ENCODE measurements at places on chromosomes 7 and 10.

DNA sequence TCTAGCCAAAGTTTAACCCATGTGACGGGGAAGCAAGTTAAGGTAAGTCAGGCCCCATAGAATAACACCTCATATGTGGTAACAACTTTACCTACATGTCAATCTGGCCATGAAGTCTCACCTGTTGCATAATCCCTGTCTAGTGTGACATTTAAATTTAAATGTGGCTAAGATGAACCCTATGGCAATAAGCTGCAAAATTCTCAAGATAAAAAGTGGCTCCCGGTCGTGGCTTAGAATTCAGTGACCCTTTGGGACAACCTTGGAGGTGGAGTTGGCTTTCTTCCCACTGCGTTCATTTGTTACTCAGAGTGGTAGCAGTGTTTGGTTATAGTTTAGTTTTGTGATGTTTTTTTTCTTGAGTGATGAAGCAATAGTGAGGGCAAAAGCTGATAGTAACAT is 90.6 kb downstream of the ARID5B start:
- DNase-seq = no peak

GRCh38 chr10:58152673-58153263 is 114.9 kb downstream of the IPMK start:
- DNase-seq = peak; percentile 9

- no peak for DNase-seq
Observed at GRCh38 chr10:129870961-129871621, 93.0 kb downstream of the EBF3 start.

GRCh38 chr10:80582286-80582960 is 44.7 kb downstream of the SH2D4B start:
- no peak for DNase-seq

- DNase-seq = no peak
Observed at GRCh38 chr7:113197274-113197673, 78.9 kb upstream of the SMIM30 start.

DNA sequence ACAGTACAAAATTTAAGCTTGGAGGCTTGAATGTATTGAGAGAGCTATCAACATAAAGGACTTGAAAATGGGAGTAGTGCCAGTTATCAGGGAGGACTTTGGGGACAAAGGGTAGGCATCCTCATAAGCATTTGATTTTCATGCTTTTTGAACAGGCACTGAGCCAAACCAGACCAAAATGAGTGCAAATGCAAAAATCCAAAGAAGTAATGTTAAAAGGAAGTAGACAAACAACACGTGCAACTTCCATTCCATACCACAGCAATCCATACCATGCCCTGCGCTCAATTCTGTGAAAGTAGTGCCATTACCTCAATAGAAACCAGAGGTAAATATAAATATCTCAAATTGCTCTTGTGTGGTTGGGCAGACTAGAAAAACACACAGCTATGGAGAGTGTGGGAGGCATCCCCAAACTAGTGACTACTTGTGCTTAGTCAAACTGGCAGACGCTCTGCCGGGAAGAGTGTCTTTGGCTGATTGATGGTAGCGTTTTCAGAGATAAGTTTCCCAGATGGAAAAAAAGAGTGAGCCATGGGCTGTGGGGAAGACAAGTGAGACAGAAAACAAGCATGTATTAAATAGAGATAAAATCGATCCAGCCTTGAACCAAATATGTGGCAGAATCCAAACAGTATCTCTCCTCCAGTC is 161.5 kb downstream of the CREB5 start:
- DNase-seq = no peak

- DNase-seq = no peak
Observed at GRCh38 chr7:72028267-72028666, 383.9 kb downstream of the CALN1 start.

DNA sequence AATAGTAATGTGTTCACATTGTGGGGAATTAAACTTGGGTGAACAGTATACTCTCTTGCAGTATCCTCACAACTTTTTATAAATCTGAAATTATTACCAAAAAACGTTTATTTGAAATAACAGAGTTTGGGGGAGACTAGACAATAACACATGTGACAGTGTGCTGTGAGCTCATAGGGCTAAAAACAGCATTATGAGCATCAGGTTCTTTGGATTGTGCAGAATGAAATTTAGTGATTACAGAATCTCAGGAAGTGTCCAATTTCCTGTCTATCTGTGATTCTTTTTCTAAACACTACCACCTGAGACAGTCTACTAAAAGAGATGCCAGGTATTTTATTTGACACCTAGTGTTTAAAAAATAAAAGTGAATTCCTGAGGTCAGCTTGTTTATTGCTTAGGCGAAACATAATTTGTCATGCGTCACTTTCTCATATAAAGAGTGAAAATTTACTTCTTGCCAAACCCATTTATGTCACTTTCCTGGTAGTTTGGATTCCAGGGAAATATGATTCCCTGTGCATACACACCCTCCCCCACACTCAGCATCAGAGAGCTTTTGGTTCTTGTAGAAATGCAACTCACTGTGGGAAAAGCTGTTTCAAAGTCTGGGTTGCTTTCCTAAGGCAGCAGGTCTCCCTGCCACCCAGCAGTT is 71.2 kb downstream of the AOAH start:
- no peak for DNase-seq

DNA sequence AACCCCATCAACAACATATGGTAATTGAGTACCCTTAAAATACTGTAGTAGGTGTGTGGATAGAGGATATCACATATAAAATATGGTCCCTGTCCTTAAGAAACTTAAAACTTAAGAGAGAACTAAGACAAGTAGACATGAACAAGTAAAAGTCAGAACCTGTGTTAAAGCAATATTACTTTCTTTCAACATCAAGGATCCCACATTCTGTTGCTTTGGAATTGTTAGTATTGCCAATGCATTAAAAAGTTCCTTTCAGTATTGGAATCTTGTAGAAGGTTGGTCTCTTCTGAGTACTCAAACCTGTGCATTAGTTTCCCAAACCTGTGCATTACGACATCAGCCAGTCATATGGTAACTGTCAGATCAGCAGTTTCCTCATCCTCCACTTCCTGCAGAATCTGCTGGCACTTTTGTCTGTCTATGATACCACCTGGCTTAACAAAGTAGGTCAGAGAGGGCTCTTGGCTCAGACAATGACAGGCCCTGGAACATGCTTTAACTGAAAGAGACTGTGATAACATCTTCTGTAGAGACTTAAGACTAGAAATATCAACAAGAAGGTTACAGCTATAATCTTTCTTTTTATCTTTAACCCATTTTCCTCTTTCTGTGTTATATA is 56.5 kb downstream of the CCDC71L start:
- DNase-seq = no peak

DNA sequence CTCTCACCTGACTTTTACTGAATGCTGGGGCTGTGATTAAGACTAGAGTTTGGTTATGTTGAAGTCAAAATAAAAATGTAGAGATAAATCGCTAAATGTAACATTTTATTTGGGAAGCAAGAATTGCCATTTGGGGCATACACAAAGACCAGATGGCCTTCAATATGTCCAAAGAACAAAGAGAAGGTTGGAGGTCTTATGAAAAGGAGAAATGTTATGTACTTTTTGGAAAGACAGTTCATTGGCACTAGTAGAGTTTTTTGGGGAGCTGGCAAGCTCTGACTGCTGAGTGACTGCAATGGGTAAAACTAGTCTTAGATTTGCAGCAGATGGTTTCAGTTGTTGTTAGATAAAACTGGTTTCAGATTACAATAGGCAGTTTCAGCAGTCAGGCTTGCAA is 35.6 kb upstream of the GALNT17 start:
- no peak for DNase-seq

DNA sequence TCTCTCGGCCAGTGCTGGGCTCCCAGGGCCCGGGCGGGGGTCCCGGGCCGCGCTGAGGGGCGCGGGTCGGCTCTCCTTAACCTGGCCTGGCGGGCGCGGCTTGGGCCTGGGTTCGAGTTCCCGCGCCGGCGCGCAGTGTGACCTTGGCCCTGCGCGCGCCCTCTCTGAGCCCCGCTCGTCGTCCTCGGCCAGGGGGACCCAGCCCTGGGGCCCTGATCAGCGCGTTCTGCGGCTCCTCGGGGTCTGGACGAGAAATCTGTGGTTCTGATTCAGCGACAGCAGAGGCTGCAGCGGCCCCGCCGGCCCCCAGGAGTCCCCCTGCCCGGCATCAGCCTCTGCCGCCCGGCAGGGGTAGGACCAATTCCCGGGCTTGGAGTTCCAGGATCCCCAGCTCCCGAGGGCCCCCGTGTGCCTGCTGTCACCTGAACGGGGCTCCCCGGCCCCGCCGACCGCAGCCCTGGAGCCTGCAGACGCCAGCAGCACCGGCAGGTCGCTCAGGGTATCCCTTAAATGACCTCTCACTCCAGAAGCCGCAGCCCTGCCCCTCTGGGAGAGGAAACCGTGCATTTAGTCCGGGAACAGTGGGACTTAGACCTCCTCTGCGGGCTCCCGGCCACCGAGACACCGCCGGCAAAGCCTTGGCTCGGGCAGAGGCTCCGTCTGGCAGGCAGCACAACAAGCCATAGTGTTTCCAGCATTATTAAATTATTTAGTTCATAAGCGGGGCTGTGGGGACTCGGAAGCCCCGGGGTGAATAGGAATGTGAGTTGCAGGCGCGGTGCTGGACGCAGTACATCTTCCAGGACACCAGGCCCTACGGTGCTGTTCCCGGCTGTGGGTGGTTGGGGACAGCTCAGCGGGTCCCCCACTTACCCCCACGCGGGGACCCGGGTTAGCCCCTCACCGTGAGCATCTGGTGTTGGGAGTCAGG is 572 bp downstream of the CHST12 start:
- no peak for DNase-seq

GRCh38 chr7:75048435-75049379 is 24.9 kb downstream of the RCC1L start:
- no peak for DNase-seq

Measured in GM19239 (cell line).